ENCODE measurements at places on chromosomes 5 and 9. TPM values are rescaled to one million over a fixed set of nuclear protein-coding genes. Genes with fewer than 3 reads are reported as not detected.

The HTR1A gene
- total RNA-seq = not detected

The NMUR2 gene
- not detected for total RNA-seq

DNA sequence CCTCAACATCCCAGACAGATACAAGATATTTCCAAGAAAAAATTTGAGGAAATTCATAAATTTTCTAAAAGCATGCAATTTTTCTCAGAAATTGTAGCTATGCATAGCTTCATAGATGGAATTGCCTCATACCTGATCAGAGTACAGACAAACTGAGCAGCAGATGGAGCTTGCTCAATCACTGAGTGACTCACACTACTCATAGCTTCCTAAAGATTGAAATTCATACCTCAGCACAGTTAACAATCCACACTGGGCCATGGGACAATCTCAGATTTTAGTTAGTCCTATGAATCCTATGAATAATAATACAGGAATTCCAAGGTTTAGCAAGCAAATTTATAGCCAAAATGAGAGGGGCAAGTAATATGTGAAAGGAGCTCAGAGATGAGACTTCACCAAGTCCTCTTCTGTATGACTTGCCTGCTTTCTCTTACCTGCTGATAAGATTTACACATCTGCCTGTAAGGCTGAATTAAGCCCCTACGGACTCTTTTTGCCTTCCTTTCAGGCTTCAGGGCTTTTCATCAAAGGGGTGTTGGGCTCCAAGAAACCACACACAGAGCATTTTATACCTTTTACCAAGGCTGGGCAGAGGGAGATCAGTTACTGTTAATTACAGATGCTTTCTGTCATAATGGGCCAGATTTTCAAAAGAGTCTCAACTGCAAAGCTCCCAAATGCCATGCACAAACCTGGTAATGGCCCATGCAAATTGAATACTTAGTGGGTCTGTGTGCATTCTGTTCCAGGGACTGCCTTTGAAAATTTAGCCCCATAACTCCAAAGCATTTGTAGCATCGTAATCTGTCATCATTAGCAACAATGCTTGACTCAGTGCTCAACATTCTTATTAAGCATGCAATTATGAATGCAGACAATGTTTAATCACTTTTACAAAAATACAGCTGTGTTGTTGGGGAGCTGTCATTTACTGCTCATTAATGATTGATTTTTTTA, 439.3 kb downstream of the DTWD2 start:
- no peaks in the 10 kb centered on the region for H3K27me3 ChIP-seq
- H3K4me1 ChIP-seq = no peaks in the 10 kb centered on the region
- DNase-seq = no peak
- no peaks in the 10 kb centered on the region for H3K36me3 ChIP-seq
- no peak overlapping the region for H3K27ac ChIP-seq

DNA sequence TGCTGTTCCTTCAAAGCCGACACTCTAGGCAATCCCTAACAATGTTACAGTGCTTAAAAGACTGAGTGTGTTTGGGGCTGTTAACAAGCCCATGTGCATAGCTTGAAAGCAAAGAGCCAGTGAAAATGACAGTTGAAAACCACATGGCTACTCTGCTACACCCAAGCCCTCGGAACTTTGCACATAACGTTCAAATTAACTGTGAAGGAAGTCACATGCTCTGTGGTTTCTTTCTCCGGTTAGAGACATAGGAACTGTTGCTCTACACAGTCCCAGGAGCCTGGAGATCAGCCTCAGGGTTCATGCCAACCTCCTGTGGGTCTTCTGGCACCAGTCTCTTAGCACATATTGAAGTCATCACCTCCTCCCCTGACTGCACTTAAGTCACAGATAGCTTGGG, 51.1 kb downstream of the C9orf152 start:
- peaks cover 100% of the 10 kb centered on the region for H3K4me1 ChIP-seq
- peaks cover 45% of the 10 kb centered on the region for H3K36me3 ChIP-seq
- H3K27me3 ChIP-seq = no peaks in the 10 kb centered on the region
- peak overlapping the region; percentile 64 for H3K4me3 ChIP-seq
- peak; percentile 55 for DNase-seq

DNA sequence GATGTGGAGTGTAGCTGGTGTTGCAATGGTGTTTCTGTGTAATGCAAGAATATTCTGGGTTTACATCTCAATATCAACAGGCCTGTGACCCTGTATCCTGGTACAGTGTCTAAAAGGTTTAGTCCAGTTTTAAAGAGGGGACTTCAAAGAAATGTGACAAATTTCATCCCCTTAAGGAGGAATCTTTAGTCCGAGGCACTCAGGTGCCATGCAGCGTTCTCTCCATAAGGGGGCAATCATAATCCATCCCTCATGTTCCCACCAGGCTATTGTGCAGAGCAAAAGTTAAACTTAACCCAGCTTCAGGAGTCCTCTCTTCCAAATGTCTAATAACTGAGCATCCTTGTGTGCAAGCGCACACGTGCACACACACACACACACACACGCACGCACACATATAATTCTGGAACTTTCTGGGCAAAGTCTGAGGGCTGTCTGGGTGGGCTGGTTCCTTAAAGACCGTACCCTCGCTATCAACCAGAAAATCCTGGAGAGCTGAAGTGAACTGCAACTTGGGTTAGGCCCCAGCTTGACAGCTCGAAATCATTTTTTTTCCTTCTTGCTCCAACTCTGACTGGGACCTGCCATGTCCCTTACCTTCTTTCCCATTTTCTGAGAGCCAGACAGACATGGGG, 46.0 kb downstream of the CRB2 start:
- no peaks in the 10 kb centered on the region for H3K36me3 ChIP-seq
- no peaks in the 10 kb centered on the region for H3K4me1 ChIP-seq
- H3K27ac ChIP-seq = no peak overlapping the region
- no peak for DNase-seq
- no peaks in the 10 kb centered on the region for H3K27me3 ChIP-seq

DNA sequence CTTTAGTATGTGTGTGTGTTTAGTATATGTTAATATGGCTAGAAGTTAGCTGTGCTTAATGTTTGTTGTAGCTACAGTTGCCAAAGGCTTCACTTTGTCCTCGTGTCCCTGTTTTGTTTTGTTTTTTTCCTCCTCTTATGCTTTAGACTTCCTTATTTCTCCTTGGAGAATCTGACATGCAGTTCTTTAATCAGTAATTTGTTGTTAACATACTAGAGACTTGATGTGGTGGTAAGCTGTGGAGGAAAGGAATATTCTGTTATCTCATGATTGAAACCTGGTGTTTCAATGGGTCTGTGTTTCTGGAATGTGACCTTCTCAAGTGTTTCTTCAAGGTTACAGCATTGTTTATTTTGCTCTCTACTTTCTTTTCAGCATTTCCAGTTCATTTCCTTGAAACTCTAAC, 515.6 kb upstream of the ST8SIA4 start:
- no peaks in the 10 kb centered on the region for H3K36me3 ChIP-seq
- no peak overlapping the region for H3K27ac ChIP-seq
- DNase-seq = no peak
- H3K4me1 ChIP-seq = no peaks in the 10 kb centered on the region

DNA sequence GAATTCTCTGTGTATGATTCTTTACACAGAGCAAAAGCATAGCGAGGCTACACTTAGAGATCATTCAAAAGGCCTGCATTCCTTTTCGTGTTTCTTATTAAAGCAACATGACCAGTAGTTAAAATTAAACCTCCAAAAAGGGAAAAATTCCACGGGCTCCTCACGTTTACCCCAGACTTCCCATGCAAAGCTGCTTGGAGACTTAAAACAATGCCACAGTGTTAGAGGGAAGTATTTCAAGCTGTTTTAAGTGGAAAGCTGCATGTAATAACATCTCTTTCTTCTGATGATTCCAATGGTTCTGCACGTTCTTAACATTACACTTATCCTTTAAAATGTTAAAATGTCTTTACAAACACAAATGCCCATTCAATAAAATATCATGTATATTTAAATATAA, 405.2 kb downstream of the SEMA5A start:
- no peak for DNase-seq
- H3K27me3 ChIP-seq = no peaks in the 10 kb centered on the region
- H3K27ac ChIP-seq = no peak overlapping the region
- H3K4me3 ChIP-seq = no peak overlapping the region
- no peaks in the 10 kb centered on the region for H3K36me3 ChIP-seq

- peaks cover 57% of the 10 kb centered on the region for H3K27me3 ChIP-seq
- peak; percentile 18 for DNase-seq
- H3K36me3 ChIP-seq = no peaks in the 10 kb centered on the region
- peaks cover 11% of the 10 kb centered on the region for H3K4me1 ChIP-seq
- H3K27ac ChIP-seq = no peak overlapping the region
Measured at GRCh38 chr5:132813599-132814502, 749 bp downstream of the SOWAHA start.

DNA sequence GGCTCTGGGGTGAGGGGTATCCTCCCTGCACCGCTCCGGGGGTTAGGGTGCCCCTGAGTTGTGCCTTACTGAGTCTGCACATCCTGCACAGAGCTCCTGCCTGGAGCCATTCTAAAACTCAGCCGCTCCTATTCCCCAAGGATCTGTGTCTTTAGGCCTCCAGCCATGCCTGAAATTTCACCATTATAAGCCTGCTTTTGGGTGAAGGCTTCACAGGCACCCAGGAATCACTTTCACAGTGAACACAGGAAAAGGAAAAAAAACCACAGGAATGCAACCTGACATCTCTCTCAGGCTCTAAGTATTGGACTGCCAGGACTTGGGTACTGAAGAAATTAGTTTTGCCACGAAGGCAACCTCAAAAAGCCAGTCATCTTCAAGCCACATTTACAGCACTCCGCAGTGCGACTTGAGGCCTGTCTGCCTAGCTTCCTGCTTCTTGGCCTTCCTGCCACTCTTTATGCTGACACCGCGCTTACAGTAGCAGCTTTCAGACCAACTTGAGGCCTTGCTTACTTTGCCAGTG, 30.9 kb downstream of the GALNT10 start:
- H3K4me3 ChIP-seq = peak overlapping the region; percentile 59
- peak; percentile 63 for DNase-seq
- H3K4me1 ChIP-seq = peaks cover 66% of the 10 kb centered on the region
- H3K27ac ChIP-seq = peak overlapping the region; percentile 95

All from activated T-helper 1 cell treated with anti-CD3 and anti-CD28 coated beads, Interleukin-12 subunit alpha, Interleukin-12 subunit beta, Interleukin-2, Interleukin-4 antibody, amounts not matched to agents 30 ng/mL and 10 ng/mL and 1 ng/mL, durations not matched to agents 14 hours and 24 hours and 36 hours (primary cell).